ENCODE measurements at places on chromosomes 11 and 22.

DNA sequence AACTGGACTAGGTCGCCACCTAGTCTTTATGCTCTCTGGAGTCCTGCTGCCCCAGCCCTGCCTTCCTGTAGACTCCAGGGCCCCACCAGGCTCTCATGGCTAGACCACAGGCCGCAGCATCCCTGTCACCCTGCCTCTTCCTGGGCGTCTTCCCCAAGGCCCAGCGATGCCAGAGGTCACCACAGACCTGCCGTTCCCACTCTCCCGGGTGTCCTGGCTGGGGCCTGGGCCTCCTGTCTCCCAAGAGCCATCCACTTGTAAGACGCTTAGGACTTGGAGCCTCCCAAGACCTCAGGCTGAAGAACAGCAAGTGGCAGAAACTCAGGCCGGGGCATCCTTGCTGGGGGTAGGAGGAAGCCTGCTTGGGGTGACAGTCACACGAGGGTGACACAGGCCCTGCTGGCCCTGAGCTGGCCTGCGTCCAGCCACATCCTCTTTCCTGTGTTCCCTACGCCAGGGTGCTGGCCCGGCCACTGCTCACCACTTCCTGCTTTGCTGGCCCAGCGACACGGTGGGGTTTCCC lies 2.0 kb upstream of the TCIRG1 start:
- no peak for DNase-seq

GRCh38 chr11:90916706-90917105 lies 693.9 kb upstream of the CHORDC1 start:
- no peak for DNase-seq

DNA sequence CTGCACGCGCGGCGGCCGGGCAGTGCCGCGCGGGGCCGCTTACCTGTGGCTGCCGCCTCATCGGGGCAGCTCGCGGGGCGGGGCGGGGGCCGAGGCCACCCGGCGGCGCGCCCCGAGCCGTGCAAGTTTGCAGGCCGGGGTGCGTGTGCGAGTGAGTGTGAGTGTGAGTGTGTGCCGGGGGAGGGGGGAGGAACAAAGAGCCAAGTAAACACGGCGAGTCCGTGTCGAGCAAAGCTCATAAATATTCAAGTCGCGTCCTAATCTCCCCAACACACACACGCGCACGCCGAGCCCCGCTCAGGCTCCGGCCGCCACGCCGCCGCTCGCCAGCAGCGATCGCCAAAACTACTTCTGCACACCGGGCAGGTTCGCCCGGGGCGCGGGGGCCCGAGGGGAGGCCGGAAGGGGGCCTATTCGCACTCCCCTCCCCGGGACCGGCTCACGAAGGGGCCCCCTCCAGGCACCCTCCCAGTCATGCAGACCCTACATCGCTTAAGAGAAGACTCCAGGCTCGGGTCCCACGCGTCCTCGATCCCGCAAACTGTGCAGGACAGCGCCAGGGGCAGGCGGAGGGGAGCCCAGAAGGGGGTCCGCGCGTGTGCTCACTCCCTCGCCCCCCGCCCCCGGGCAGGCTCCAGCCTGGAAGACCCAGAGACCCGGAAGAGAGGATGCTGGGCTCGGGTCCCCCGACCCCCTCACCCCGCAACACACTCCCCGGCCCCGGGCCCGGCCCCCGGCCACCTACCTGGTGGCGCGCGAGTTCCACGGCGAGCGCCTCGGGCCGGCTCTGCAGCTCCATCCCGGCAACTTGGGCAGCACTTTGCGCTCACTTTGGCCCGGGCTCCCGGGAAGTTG lies 827 bp downstream of the PHF21B start:
- DNase-seq: peak; percentile 36

GRCh38 chr22:17753401-17753989 lies 20.8 kb downstream of the BID start:
- no peak for DNase-seq

DNA sequence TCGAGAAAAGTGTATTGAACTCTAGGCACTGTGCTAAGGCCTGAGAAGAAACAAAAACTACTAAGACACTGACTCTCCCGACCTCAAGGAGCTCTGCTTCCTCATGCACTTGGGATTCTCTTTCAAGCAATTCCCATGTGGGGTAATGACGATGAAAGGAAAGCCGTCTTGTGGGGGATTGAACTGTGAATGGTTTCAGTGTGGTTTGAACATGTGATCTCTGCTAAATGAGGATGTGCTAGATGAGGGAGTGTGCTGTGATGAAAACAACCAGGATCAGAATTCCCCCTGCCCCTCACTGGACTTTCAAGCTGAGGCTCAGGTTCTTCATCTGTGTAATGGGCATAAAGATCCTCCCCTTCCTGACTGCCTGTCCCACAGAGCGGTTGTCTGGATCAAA lies 74.9 kb downstream of the DEPDC5 start:
- no peak for DNase-seq

- DNase-seq: peak; percentile 73
Measured at GRCh38 chr11:130141561-130142341, 17.8 kb upstream of the ST14 start.

GRCh38 chr11:29328961-29329441 lies 687.8 kb downstream of the KCNA4 start:
- peak; percentile 45 for DNase-seq

DNA sequence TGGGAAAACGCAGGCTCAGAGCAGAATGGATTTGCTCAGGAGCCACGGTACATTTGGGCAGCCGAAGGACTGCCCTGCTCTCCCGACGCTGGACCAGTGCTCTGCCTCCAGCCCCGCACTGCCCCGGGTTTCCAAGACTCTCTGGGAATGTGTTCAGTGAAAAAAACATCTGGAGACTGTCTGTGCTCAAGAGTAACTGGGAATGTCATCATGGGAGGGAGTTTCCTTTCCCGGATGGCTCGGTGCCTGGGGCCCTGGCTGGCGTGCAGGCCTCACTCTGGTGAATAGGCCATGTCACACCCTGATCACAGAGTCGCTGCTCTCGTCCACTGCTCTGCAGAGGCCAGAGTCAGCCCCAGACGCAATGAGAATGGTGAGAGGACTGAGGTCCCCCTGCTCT lies 9.8 kb upstream of the APOL6 start:
- DNase-seq: peak; percentile 93

GRCh38 chr22:39349967-39350726 lies at the start of gene SYNGR1:
TSS of gene SYNGR1 (plus strand) at chr22:39349991. CDS start at chr22:39350011, 20 bp downstream.
- peak; percentile 71 for DNase-seq

Measured in GM03348 (cell line).